ENCODE measurements at places on chromosomes 3 and 15. TPM values are rescaled to one million over a fixed set of nuclear protein-coding genes. Genes with fewer than 3 reads are reported as not detected.

The SELENOS gene
- 67.9 TPM for total RNA-seq

The B3GNT5 gene
- total RNA-seq: 24.9 TPM

DNA sequence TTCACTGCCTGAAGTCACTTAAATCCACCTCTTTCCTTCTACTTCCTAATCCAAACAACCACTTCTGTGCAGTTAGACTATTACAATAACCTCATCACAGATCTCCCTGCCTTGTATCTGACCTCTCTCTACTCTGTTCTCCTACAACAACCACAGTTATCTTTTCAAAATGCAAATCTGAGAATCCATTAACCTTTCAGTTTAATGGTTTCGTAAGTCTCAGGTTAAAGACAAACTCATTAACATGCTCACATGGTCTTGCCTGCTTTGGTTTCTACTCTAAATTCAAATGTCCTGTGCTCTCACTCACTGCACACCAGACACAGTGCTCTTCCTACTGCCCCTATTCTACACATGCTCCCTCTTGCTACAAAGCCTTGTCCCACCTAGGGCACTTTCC, 406.5 kb upstream of the THBS1 start:
- DNase-seq: no peak

DNA sequence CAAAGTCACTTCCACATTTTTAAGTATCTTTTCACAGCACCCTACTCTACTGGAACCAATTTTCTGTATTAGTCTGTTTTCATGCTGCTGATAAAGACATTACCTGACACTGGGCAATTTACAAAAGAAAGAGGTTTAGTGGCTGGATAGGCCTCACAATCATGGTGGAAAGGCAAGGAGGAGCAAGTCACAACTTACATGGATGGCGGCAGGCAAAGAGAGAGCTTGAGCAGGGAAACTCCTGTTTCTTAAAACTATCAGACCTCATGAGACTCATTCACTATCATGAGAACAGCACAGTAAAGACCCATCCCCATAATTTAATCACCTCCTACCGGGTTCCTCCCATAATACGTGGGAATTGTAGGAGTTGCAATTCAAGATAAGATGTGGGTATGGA, 18.7 kb downstream of the MCCC1 start:
- no peak for DNase-seq

DNA sequence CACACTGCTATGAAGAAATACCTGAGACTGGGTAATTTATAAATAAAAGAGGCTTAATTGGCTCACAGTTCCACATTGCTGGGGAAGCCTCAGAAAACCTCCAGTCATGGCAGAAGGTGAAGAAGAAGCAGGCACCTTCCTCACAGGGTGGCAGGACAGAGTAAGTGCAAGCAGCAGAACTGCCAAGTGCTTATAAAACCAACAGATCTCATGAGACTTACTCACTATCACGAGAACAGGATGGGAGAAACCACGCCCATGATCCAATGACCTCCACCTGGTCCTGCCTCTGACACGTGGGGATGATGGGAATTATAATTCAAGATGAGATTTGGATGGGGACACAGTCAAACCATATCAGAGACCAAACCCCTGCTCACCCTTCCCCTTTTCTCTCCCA, 75.0 kb downstream of the TRIM69 start:
- no peak for DNase-seq

GRCh38 chr3:101036213-101036618, 43.0 kb upstream of the ABI3BP start:
- peak; percentile 81 for DNase-seq

DNA sequence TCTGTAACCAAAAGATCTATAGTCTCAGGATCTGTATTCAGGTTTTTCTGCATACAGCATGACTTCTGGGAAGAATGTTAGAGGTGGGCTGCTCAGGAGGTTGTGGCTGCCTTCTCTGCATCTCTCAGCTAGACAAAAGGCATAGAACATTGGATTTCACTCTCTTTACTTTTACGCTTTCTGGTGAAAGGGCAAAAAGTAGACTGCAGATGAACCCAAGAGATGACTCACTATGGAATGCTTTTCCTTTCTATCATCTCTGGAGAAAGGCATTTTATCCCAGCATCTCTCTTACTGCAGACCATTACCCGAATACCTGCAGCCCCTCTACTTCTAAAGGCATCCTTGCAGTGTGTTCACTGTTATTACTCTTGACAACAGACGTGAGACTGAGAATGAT, 222.2 kb downstream of the WNT5A start:
- no peak for DNase-seq

Measured in pulmonary artery endothelial cell (primary cell).